ENCODE measurements at places on chromosomes 4 and X. TPM values are rescaled to one million over a fixed set of nuclear protein-coding genes. Genes with fewer than 3 reads are reported as not detected.

HS3ST1 gene
- total RNA-seq: 0.16 TPM

PHKA2 gene
- 11.5 TPM for total RNA-seq

NCAPG gene
- 3.6 TPM for total RNA-seq

ZDHHC15 gene
- total RNA-seq: 1.2 TPM

HEPH gene
- total RNA-seq: 26.4 TPM

IDS gene
- total RNA-seq: 48.9 TPM

HS6ST2 gene
- total RNA-seq: 0.16 TPM

ADH1C gene
- total RNA-seq: not detected

ADAM29 gene
- not detected for total RNA-seq

ADH1A gene
- not detected for total RNA-seq

PITX2 gene
- 18.1 TPM for total RNA-seq

FANCB gene
- total RNA-seq: 3.3 TPM

NWD2 gene
- not detected for total RNA-seq

COL4A6 gene
- 0.36 TPM for total RNA-seq

CLCN4 gene
- 5.0 TPM for total RNA-seq

F8A2 gene
- total RNA-seq: not detected

FRMD7 gene
- total RNA-seq: 0.65 TPM

GPRIN3 gene
- 0.49 TPM for total RNA-seq

FHIP1A gene
- total RNA-seq: 0.85 TPM

SSX1 gene
- not detected for total RNA-seq

ZBED1 gene
- total RNA-seq: 53.9 TPM
